ELF-1 (cell line): ENCODE measurements at places on chromosomes 6 and 20.

DNA sequence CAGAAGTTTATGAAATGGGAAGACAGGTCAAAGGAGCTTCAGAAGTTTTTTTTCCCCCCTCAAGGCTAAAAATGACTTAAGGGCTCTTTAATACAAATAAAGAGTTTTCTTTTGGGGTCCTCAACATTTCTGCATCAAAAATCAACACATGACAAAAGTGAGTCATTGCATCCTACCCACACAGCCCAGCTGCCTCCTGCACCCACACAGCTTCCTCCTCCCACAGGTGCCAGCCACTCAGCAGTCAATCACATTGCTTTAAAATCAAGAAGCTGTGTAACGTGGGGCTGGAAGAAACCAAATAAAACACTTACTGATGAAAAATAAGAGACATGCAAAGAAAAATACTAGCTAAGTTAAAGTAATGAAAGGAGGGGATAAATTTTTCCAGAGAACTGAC is 68.5 kb downstream of the MAP3K5 start:
- no peak for DNase-seq

- peak; percentile 70 for DNase-seq
These were observed 41.7 kb upstream of the NAA20 start for GRCh38 chr20:19975436-19975799.

GRCh38 chr6:167797011-167797471 is 29.7 kb upstream of the AFDN start:
- peak; percentile 43 for DNase-seq

GRCh38 chr20:63610581-63611435 is 16.1 kb downstream of the GMEB2 start:
- no peak for DNase-seq

GRCh38 chr6:75199889-75200288 is 6.0 kb downstream of the COL12A1 start:
- no peak for DNase-seq

GRCh38 chr6:12890171-12890790 is 173.7 kb downstream of the PHACTR1 start:
- DNase-seq: peak; percentile 18

GRCh38 chr20:9903048-9903655 is 64.3 kb upstream of the PAK5 start:
- DNase-seq: peak; percentile 6

GRCh38 chr6:62737792-62738191 is 451.8 kb upstream of the KHDRBS2 start:
- DNase-seq: no peak

DNA sequence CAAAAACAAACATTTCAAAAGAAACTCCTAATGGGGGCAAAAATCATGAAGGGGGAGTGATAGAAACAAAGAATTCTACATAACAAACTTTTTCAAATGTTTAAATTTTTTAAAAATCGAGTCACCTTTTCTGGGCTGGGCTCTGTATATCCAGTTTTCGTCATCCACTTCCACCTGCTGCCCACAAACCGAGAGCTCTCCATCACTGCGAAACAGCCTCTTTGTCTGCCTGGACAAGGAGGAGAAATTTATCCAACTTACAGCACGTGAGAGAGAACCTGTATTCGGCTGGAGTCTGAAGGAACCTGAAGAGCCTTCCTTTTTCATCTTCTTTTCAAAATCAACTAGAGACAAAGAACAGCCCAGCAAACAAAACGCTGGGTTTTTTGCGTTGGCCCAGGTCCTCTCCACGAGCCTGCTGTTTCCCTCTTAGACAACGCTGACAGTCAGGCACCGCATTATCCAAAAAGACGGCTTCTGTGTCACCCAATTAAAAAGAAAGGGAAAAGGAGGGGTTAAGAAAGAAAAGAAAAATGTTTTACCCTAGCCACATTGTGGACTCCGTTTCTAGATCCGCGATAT is 72.4 kb upstream of the NHSL1 start:
- no peak for DNase-seq

- peak; percentile 66 for DNase-seq
These were observed 178.7 kb downstream of the TAF4 start for GRCh38 chr20:61886721-61887595.

DNA sequence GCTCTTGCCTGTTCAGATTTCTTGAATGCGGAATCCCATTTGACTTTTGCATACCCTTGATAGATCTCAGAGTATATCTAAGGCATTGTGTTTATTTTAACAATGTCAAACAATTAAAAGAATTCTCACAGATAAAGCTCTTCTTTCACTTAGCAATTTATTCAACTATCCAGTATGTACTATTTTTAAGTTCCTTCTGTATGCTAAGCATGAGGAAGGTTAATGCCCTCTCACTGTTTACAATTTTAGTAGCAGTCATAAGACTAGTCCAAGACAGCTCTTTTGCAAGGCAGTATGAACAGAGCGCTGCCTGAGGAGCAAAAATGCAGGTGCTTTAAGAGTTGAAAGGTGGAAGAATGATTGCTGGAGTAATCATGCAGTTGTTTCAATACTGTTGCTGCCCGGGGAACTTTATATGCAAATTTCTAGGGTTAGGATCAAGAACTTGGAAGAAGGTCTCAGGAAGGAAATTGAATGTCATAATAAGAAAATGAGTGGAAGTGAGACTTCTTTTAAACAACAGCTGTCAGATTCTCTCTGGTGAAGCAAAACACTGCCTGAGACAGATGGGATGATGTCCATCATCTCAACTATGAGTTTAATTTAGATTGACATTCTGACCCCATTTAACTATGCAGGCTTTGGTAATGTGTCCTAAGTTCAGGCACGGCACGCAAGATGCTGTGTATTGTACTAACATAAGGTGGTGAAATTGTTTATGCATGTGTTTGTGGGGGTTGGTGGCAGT is 1303.5 kb upstream of the CITED2 start:
- DNase-seq: no peak

GRCh38 chr20:45426320-45427016 is 10.5 kb downstream of the PIGT start:
- peak; percentile 67 for DNase-seq

DNA sequence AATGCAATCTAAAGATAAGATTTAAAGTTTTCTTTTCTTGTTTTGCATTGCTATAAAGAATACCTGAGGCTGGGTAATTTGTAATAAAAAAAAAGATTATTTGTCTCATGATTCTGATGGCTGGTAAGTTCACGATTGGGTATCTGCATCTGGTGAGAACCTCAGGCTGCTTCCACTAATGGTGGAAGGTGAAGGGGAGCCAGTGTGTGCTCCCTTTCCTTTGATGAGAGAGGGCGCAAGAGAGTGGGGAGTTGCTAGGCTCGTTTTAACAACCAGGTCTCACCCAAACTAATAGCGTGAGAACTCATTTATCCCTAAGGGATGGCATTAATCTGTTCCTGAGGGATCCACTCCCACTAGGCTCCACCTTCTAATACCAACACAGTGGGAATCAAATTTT is 353.2 kb downstream of the BTBD3 start:
- no peak for DNase-seq

- DNase-seq: no peak
These were observed 115.3 kb downstream of the LCA5 start for GRCh38 chr6:79421707-79422484.

DNA sequence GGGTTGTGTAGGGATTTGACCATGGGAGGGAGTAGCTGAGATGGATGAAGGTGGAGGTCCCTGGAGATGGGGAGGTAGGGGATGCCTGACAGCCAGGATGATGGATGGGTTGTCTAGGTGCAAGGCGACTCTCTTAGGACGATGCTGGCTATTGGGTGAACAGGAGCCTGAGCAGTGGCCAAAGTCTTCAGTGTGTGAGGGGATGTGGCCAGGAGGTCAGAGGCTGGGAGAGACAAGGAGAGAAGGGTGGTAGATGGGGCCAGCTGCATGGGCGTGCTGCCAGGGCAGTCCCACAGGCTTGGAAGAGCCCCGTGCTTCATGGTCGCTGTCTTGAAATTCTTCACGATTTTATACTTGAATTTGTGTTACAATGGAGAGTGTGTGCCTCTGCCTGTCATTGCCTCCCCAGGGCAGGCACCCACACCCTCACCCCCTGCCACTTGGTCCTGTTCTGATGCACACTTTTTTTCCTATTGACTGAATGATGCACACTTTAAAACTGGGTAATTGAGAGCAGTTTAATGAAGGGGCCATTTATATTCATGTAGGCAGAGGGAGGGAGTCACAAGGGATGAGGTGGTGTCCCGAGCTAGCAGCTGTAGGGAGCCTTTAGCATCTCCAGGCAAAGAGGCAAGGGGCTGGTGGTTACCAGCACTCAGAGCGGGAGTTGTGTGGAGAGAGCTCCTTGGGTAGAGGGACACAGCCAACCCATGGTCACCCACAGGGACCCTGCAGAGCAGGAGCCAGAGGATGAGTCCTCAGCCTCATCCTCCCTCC is 120.7 kb downstream of the DHX35 start:
- peak; percentile 17 for DNase-seq

DNA sequence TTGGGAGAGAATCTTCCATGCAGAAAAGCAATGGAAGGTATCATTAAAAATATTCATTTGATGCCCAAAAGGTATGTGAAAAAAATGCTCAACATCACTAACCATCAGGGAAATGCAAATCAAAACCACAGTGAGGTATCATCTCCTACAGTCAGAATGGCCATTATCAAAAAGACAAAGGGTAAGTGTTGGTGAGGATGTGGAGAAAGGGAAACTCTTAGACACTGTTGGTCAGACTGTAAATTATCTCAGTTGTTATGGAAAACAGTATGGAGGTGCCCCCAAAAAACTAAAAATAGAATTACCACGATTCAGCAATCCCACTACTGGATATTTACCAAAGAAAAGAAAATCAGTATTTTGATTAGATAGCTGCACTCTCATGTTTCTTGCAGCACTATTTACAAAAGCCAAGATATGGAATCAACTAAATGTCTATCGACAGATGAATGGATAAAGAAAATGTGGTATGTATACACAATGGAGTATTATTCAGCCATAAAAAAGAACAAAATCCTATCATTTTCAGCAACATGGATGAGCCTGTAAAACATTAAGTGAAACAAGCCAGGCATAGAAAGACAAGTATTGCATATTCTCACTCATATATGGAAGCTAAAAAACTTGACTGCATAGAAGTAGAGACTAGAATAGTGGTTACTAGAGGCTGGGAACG is 84.0 kb downstream of the DTNBP1 start:
- DNase-seq: no peak

GRCh38 chr20:10271494-10272219 is 53.0 kb downstream of the SNAP25 start:
- no peak for DNase-seq

GRCh38 chr20:41499961-41500725 is 118.0 kb downstream of the CHD6 start:
- DNase-seq: no peak

DNA sequence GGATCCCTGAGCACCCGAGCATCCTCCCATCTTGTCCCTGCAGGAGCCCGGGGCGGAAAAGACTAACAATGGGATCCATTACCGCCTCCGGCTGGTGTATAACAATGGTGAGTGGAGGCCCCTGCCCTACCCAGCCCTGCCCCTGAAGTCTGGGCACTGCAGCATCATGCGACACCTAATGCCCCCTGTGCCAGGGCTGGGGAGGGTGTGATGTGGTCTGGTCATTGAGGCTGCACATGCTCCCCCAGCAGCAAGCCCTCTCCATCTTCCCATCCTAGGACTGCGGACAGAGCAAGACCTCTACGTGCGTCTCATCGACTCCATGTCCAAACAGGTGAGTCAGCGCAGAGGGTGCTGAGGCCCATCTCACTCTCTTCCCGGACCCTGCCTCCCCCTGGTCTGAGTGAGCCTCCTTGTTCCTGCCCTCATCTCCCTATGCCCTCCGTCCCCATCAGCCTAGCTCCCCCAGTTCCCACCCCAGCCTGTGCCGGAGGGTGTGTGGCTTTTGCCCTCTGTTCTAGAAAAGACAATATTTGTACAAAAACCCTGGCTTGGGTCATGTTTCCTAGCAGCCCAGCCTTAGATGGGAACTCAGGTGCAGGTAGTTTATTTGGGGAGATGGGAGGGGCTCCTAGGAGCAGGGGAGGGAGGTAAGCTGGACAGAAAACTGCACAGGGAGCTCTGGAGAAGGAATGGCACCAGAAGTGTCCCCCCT is 13.5 kb downstream of the EBF4 start:
- no peak for DNase-seq

DNA sequence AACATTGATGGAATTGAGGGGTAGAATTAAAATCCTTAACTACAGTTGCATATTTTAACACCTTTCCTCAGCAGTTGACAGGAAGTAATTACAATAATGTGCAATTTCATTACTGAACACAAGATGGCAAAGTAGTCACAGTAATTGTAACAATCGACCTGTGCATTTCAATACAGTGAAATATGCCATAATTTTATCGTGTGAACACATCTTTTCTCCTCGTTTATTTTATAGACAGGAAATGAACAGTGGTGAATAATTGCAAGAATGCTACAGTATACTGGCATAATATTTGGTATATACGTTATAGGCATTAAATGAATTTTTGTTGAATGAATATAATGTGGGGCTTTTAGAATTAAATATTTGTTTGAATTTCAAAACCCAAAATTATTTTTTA is 25.0 kb downstream of the CYB5R4 start:
- no peak for DNase-seq

DNA sequence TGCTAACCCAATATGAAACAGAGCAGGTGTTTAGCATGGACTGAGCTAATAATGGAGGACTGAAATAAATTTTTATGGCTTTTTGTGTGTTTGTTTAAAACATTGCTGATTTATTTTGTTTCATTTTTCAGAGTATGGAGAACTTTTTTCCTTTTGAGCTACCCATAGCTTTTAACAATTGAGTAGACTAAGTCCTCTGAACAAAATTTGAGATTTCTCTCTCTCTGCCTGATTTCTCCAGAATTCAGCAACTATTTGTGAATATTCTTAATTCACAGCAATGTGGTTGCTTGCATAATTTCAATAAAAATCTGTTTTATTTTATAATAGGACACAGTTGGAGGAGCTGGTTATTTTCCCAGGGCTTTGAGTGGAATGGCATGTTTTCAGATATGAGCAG is 103.7 kb downstream of the TPBG start:
- DNase-seq: no peak

GRCh38 chr6:77205936-77206335 is 257.4 kb downstream of the HTR1B start:
- DNase-seq: no peak

- DNase-seq: peak; percentile 52
These were observed 693 bp downstream of the HLA-F start for GRCh38 chr6:29723666-29724588.

GRCh38 chr6:39755231-39755630 is 30.0 kb upstream of the KIF6 start:
- no peak for DNase-seq

DNA sequence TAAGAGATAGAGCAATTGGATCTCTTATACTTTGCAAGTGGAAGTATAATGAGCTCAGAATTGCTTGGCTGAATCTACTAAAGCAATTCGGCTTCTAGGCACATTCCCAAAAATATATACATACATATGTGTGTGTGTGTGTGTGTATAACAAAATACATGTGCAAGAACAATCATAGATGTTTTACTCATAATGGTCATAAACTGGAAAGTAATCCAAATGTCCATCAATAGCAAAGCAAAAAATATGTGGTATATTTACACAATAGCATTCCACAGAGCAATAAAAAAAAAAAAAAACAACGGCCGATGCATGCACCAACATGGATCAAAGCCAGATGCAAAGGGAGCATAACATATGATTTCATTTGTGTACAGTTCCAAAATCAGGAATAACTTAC is 707.9 kb downstream of the RFPL4B start:
- no peak for DNase-seq
